ENCODE measurements at places on chromosomes 12 and 14.

- DNase-seq = no peak
Measured at GRCh38 chr14:20557212-20557542, 3.7 kb downstream of the RNASE9 start.

- no peak for DNase-seq
Measured at GRCh38 chr12:109544955-109545531, 28.3 kb downstream of the MMAB start.

DNA sequence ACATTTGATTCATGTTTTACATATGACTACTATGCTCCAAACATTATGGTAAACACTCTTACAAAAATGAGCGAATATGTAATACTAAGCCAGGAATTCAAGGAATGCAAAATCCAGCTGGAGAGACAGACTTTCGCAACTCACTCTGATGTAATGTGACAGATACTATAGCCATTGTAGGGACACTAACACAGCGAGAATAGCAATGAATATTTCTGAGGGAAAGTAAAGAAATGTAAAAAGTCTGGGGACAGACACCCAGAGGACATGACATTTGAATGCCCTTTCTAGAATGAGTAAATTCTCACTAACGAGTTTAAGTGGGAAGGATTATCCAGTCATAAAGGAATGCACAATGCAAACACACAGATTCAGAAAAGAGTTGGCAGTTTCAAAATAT, 121.9 kb downstream of the PIK3C2G start:
- no peak for DNase-seq

GRCh38 chr12:119989361-119989730, 310 bp downstream of the BICDL1 start:
- peak; percentile 44 for DNase-seq

- DNase-seq = no peak
Measured at GRCh38 chr14:74840603-74841030, 35.3 kb downstream of the PROX2 start.
